GM18507 (cell line): ENCODE measurements at places on chromosomes 7 and 10.
A peak's percentile ranks its signal among the peaks of the same experiment; 100 is the strongest.

DNA sequence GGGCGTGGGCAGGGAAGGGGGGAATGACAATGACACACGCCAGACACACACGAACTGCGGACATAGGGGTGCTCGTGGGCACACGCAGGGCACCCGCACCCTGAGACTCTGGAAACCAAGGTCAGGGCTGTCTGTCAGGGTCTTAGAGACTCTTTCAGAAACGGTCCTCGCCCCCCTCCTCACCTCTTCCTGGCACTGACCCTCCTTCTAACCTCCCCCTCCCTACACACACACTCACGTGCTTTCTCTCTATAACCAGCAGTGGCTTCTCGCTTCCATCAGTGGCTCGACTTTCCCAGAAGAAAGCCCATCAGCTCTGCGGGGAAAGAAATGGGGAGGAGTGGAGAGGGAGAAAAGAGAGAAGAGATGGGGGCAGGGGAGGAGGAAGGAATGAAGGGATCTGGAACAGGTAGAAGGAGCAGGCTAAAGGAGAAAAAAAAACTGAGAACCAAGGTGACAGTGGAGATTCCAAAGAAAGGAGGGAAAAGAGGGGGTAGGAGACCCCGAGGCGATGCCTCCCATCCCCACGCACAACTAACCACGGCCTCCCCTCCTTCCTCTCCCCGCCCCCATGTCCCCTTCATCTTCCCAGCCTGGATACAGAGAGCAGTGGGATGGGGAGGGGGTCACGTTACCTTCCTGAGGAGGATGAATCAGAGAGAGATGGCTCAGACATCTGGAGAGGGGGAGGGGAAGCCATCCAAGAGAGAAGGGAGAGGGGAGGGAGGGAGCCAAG lies 1.7 kb upstream of the VGF start:
- no peak for DNase-seq

DNA sequence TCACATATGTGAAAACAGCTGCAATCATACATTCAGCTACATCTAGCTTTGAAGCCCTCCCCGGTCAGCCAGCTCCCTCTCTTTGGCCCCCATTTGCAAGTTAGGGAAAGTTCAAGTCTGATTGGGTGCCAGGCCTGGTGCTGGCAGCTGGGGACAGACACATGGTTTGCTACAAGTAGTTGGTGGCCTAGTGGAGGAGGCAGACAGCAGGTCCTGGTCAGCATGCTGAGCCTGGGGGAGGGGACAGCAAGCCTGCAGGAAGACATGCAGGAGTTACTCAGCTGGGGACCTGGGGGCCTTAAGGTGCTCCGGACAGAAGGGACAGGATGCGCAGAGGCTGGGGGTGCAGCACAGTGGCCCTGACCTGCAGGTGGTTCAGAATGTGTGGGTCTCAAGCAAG lies 956.9 kb upstream of the ZNF722 start:
- DNase-seq = no peak

- DNase-seq = no peak
Observed at GRCh38 chr10:47456079-47456785, 27.7 kb downstream of the ANXA8 start.

DNA sequence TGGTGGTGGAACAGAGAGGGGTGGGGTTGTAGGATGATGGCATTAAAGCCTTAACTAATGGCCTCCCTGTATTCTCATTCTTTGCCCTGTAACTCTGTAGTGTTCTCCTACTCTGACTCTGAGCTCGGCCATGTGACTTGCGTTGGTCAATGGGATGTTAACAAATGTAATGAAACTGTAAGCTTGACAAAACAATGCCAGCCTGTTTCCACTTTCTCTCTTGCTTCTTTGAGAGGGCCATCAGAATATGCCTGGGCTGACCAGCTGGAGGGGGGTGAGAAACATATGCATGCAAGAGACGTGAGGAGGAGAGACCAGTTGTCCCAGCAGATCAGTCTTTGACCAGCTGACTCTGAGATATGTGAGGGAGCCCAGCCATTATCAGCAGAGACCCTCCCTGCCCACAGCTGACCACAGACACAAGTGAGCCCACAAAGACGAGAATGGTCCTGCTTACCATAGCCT lies 100.6 kb downstream of the ICA1 start:
- no peak for DNase-seq

DNA sequence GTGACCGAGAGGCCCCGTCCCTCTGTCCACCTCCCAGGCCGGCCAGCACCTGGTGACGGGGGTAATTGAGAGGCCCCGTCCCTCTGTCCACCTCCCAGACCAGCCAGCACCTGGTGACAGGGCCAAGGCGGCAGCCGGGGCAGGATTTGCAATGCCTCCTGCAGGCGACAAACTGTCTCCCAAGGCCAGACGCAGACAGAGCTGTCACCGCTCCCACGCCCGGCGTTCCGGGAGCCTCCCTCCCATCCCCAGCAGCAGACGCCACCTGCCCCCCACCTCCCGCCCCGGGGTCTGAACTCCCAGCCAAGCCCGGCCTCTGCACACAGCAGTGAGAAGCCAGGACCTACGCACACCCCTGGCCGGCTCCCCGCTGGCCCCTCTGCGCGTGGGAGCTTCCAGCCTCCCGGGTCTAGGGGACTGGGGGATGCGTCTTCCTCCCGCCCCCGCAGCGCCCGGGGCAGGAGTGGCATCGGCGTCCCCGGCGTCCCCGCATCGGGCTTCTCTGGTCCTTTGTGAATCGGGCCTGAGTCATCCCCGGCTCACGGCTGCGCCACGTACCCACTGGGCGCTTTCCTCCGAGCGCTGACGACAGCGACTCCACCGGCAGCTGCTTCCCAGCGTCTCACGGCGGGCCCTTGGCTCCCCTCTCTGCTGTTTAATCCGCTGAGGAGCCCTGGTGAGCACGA lies 95.1 kb upstream of the DIP2C start:
- no peak for DNase-seq

DNA sequence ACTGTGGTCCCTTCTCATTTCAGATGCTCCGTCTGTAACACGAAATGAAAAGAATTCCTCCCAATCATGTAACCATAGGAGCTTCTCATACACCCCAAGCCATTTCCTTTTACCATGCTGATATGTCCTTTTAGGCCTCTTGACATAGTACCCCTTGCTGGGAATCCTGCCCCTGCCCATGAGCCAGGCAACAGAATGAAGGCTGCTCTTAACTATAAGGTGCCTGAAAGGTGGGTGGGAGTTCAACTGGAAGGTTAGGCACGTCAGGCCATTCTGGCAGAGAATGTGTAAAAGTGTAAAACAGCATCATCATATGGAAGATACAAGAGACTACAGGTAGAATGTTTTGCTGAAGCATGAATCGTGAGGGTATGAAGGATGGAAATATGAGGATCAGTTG lies 22.5 kb downstream of the IL2RA start:
- DNase-seq = no peak

- DNase-seq = no peak
Observed at GRCh38 chr10:87724789-87725188, 65.1 kb downstream of the PAPSS2 start.

DNA sequence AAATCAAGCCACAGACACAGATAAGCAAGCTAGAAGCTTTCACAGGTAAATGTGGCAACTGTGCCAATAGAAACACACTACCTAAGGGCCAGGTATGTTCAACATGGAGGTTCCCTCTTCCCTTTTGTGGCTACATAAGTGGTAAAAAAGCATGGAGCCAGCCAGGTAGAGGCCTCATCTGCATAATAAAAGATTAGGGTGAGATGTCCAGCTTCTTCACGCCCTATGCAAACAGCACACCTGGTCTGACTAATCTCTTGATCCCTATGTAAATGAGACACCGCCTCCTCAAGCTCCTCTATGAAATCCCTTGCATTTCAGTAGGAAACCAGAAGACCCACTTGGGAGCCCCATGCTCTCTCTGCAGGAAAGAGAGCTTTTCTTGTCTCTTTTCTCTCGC lies 282.2 kb downstream of the NEBL start:
- DNase-seq = no peak

- DNase-seq = peak; percentile 79
Observed at GRCh38 chr7:87933953-87934698, at the start of gene ADAM22. TSS of gene ADAM22 (plus strand) at chr7:87934251. CDS start at chr7:87934466, 215 bp downstream.

DNA sequence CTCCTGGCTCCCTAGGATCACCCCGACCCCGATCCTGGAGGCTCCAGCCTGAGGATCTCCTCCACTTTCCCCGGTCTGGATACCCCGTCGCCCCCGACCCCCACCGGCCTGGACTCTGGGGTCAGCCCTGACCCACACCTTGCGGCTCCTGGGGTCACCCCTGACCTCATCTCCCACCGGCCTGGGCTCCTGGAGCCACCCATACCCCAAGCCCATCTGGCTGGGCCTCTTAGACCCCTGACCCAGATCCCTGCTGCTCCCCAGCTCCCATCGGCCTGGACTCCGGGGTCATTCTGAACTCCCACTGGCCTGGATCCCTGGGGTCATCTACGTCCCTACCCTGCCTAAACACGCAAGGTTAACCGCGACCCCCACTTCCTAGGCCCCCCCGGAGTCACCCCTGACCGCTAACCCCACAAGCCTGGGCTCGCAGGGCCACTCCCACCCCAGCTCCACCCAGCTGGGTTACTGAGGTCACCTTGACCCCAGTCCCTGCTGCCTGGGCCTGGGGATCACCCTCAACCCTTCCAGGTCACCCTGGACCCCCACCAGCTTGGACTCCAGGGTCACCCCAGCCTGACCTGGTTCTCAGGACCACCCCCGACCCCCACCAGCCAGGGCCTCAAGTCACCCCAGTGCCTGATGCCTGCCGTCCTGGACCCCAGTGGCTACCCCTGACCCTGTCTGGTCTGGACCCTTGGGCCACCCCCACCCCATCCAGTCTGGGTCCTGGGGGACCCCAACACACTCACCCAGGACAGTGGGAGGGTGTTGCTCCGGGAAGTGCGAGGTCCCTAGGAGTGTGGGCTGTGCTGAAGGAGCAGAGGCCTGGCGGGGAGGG lies 1.2 kb downstream of the FOXK1 start:
- DNase-seq = no peak

- DNase-seq = no peak
Observed at GRCh38 chr10:1635340-1635739, 102.0 kb downstream of the ADARB2 start.

- DNase-seq = no peak
Observed at GRCh38 chr10:14312014-14312413, 18.7 kb downstream of the FRMD4A start.

DNA sequence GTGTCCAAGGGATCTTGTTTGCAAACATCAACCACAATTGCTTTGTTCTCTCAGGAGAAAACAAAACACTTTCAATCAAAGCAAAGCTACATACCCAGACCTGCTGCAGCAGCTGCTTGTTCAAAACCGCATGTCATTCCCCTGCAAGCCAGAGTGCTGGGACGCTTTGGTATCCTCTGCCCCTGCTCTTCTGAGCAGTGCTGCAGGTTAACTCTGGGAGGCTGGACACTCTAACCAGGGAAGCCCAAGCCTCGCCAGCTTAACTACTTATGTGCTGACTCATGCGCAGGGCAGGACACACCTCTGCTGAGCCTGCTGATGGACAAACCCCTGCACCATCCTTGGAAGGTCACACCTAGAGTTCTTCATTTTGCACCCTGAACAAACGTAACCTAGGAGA lies 28.2 kb upstream of the ASAH2 start:
- DNase-seq = no peak
